ENCODE measurements at places on chromosomes 12 and 14.
A peak's percentile ranks its signal among the peaks of the same experiment; 100 is the strongest.

GRCh38 chr14:75246546-75247285 lies 31.9 kb upstream of the FOS start:
- DNase-seq = no peak

- no peak for DNase-seq
Measured at GRCh38 chr12:57119294-57120085, 8.3 kb upstream of the STAT6 start.

DNA sequence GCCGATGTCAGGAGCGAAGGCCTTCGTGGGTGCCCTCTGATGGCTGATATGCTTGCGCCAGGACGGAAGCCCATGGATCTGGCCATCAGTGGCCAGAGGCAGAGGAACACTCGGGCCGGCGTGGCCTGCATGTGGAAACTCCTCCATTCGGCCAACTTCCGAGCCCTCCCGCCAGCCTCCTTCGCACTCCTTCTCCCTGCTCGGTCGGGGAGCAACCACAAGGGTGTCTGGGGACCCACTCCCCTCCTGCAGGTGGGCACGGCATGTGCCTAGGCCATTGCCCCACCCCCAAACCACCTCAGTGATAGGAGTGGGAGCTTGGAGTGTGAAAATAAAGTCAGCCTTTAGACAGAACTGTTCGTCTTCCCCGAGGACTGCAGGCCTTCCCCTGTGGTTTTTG lies 231.3 kb downstream of the BCL11B start:
- DNase-seq = no peak

GRCh38 chr14:100384819-100385813 lies 62.0 kb downstream of the SLC25A47 start:
- no peak for DNase-seq

GRCh38 chr14:100012478-100013327 lies 52.5 kb upstream of the EVL start:
- no peak for DNase-seq

GRCh38 chr12:104163631-104164030 lies 25.6 kb upstream of the NFYB start:
- no peak for DNase-seq

- DNase-seq = no peak
Measured at GRCh38 chr14:89041257-89041582, 216.8 kb downstream of the TTC8 start.

DNA sequence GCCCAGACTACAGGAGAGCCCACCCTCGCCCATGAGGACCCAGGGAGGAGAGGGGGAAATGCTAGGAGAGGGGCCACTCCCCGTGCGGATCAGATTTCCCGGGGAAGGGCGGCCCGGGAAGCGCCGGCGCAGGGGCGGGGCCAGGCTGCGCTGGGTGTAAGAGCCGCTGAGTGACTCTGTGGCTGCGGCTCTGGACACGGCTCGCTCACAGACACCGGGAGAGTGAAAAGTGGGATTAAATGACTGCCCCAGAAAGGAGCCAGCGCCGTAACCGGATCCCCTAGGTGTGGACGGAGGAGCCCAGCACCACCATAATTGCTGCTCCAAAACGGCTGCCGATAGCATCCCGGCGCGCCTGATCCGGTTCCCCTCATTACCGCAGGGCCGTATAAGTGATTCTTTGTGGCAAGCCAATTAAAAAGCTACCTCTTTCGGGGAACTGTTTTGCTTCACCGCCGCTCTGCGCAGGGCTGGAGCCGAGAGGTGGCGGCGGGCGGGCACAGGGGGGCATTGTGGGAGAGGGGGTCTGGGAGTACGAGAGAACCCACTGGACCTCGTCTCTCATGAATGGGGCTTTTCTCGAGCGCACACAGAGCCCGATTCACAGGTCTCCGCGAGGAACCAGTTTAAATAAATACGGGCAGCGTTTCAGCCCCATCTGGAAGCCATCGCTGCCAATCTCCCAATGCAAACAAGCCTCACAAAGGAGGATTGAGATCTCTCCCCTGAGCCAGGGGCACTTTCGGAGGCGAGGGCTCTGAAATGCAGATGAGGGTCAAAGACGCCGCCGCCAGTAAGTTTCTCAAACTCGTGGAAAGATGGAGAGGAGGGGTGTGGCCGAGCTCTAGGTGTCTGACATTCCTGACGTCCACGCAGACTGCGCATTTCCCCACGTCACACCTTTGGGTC lies 2.5 kb downstream of the COL2A1 start:
- no peak for DNase-seq

DNA sequence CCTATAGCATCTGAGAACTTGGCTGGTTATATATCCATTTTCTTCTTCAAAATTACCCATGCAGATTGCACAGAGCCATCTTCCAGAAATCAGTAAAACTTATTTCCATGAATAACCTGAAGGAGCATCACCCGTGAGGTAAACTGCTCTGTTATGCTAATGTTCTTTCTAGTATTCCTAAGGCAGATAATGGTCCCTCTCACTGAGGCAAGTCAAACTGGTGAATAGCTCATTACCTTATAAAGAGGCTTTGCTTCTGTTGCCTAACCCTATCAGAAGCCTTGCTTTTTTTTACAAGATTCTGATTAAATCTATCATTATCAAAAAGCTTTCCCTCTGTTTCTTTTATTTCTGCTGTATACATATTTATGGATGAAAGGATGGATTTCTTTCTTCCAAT lies 307.6 kb upstream of the FLRT2 start:
- no peak for DNase-seq

DNA sequence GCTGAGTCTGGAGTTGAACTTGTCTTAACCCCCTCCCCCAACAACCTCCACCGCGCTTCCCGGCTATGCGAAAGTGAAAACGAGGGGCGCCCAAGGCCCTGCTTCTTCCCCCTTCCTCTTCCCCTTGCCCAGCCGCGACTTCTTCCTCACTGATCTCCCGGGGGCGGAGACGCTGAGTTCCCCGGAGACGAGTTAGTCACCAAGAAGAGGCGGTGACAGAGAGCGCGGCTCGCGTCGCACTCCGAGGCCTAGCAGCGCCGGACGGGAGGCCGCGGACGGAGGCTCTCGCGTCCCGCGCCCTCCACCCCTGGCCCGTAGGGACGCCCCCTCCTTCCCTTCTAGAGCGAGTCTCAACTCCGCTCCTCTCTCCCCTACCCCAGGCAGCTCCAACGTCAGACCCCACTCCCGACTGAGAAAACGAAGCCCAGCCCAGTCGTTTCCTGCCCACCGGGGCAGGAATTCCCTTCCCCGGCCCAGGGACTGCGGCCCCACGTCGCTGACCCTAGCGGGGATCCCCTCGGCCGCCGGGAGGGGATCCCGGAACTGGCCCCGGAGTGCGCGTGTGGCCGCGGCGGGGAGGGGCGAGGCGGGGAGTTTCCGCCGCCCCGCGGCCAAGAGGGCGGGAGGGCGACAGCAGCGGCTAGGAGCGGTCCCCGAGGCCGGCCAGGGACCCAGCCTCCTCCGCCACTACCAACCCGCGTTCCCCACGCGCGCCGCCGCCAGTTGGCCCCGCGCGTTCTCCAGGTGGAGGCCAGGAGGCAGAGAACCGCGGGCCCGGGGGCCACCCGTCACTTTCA lies 1.4 kb downstream of the BAZ1A start:
- peak; percentile 71 for DNase-seq

DNA sequence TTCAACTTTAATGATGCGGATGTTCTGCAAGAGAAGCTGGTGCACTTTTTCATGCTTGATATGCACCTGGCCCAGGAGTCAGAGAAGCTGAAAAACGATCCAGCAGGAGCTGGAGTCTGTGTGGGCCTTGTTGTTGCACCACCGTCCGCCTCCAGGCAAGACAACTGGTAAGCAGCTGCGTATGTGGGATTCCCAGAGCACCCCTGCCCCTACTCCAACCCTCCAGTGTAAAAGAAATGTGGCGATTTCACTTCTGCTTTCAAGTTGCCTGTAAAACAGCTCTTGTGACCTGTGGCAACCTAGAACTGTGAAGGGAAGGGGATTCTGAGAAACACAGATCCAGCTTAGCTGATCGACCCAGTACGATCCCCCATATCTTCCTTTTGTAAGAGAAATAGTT lies 154.1 kb upstream of the PELI2 start:
- no peak for DNase-seq

GRCh38 chr12:33184161-33184560 lies 255.5 kb downstream of the SYT10 start:
- no peak for DNase-seq

GRCh38 chr12:121334513-121335343 lies 17.5 kb downstream of the ANAPC5 start:
- no peak for DNase-seq

DNA sequence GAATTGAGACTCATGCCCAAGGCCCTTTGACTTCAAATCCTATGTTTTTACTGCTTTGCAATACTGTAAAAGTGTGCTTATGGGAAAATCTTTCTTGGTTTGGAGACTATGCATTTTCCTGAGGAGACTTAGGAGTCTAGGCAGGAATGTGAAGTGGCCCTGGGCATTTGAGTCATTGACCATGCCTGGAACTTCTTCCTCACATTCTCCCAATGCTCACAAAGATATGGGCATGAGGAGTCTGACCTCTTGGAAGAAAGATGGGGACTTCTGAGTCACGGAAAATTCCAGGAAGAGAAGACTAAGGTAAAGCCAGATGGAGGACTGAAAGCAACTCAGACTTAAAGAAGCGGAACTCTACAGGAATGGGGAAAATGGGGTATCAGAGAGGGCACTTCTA lies 38.2 kb upstream of the ZNF641 start:
- no peak for DNase-seq

- DNase-seq = no peak
Measured at GRCh38 chr14:71395151-71395604, 487.9 kb downstream of the PCNX1 start.

- no peak for DNase-seq
Measured at GRCh38 chr12:82524641-82525040, 162.1 kb upstream of the TMTC2 start.

DNA sequence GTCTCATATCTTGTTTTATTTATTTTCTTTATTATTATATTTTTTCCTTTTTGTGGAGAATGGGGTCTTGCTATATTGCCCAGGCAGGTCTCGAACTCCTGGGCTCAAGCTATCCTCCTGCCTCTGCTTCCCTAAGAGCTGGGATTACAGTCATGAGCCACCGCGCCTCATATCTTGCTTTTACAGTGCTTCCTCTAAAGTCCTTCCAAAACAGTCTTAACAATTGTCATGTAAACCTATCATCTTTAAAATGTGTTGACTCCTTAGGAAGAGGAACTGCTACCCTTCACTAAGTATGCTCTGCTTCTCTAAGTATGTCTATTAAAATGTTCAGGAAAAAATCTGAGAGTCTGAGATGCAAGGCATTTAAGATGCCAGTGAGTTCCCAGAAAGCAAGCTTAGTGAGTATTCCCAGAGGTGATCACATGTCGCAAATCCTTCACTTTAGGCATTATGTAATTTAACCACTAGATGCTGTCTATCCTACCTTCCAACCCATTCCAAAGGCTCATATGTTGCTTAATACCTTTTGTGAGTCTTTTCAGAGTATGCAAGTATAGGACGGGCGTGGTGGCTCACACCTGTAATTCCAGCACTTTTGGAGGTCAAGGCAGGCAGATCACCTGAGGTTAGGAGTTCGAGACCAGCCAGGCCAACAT lies 19.7 kb upstream of the FOXJ2 start:
- DNase-seq = no peak

DNA sequence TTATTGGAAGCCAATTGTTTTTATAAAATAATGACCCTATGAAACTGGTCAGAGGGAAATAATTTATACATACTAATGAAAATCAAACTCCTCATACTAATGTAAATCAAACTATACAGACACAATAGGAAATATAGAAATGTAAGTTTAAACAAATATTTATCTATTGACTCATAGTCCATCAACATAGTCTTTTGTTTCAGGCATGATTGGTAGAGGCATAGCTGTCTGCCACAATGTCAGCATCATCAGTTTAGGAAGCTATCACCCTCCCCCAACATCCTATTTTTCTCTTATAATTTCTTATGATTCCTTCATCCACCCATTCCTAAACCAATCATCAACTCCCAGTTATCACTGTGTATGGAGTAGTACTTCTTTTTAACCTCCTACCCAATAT lies 117.7 kb downstream of the SLC38A6 start:
- DNase-seq = no peak

DNA sequence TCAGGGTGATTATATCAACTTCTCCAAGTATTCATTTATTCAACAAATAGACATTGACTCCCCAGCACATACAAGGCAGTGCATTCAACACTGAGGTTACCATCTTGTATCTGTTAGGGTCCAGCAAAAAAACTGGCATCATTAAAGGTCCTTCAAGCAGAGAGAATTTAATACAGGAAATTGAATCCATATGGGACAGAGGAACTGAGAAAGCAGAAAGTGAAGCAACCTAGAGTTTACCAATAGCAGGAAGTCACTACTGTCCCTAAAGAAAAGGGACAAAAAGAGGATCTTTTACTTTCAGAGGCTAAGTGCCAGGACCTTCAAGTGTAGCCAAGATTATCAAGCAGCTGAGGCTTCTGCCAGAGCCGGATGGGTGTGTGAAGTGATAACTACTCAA lies 237.8 kb upstream of the TBX3 start:
- DNase-seq = no peak

- DNase-seq = no peak
Measured at GRCh38 chr12:132075714-132076553, 68.2 kb downstream of the DDX51 start.

DNA sequence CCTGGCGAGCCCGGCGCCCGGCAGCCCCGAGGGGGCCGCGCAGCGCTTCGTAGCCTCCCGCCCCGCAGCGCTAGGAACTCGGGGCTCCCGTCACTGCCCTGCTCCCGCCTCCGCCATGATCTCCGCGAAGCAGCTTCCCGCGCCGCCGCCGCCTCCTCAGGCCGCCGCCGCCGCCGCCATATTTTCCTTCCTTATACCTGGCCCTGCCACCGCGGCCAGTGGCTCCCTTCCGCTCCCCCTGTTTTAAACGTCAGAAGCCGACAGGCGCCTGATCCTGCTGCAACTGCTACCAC lies 286 bp downstream of the PPP4R3A start:
- no peak for DNase-seq

DNA sequence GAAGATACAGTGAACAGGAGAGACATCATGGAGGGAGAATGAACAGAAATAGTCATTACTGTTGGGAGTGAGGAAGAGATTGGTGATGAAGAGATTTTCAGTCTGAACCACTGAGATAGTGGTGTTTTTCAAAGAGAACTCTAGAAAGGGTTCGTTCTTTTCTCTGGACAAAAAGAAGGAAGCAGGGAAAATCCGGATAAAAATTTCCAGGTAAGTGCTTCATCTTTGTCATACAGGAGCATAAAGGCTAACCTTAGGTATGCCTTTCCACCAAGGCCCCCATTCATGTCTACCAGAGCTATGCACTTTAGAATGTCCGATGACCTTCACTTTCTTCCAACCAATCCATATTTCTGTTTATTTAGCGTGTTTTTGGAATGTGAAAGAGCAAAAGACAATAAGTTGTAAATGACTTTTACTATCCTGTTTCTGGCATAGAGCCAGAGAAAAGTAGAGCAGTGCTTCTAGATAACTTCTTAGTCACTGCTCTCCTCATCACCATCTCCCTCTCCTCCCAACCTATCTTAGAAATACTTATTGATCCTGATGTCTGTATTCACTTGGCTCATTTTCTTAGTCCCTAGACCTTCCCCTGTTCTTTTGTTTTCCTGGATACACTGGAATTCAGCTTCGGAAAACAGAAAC lies 116.5 kb downstream of the TTC6 start:
- DNase-seq = no peak
